ENCODE measurements at places on chromosomes 2 and 18.

DNA sequence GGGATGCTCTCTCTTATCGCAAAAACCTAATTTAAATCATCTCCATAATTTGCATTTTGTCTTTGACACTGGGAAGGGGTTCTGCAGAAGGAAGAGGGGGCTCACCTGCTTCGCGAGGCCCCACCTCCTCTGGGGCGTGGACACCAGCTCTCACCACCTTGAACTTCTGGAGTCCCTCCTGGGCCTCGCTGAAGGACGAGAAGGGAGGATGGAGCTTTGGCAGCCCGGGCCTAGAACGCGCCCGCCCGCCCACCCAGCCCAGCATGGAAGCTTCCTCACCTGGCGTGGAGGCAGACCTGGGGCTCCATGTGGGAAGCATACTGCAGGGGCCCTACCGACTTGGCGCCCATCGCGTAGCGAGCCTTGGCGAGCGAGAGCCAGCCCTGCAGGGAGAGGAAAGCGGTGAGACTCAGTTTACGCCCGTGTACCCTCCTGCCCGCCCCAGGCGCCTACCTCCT lies 1.1 kb upstream of the IMP4 start:
- DNase-seq: no peak

DNA sequence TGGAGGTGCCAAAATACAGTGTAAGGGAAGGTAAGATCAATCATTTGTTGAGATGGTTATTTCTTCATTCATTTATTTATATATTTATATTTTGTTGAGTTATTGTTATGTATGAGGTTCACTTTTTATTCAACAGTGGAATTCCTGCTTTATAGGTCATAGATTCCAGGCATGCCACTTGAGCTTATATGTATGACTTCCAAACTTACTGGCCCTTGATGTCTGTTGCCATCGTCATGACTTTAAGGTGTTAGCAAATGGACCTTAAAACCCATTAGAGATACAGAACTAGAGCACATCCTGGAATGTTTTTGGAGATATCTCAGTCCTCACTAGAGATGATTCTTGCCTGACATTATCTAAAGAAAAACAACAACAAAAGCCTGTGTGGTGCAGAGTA lies 25.9 kb downstream of the CCDC85A start:
- DNase-seq: no peak

- DNase-seq: no peak
These were observed 142.7 kb downstream of the HRH4 start for GRCh38 chr18:24603151-24603550.

DNA sequence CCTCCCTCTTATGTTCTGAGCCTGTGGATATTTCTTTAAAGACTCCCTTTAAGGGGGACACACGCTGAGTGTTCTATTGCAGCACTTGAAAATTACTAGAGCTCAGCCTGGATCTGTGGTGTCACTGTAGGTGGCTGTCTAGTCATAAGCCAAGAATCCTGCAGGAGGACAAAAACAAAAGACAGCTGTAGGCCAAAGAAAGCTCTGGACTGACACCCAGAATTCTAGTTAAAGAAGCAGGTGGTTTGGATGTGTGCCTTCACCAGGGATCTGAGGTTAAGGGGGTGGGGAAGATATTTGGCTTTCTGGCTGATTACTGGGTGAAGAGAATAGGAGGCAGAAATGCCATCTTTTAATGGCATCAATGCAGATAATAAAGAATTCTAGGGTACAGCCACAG lies 842.5 kb upstream of the NXPH2 start:
- DNase-seq: no peak

- no peak for DNase-seq
These were observed 10.9 kb downstream of the ID2 start for GRCh38 chr2:8692783-8693156.

DNA sequence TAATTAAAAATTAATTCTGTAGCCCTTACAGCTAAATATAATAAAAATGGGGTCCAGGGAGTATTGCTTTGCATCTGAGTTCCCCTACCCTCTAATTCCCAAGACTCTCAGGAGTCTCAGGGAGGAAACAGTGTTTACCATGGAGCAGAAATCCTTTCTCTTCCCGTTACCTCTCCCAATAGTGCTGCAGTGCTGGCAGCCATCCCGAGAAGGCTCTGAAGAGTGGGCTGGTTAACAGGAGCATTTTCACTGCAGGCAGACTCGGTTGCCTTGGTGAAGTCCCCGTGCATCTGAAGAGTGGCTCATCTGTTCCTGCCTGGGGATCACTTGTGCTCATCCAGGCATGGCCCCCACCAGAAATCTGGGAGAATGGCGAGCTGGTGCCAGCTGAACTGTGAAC lies 41.8 kb upstream of the TMEM178A start:
- DNase-seq: no peak

DNA sequence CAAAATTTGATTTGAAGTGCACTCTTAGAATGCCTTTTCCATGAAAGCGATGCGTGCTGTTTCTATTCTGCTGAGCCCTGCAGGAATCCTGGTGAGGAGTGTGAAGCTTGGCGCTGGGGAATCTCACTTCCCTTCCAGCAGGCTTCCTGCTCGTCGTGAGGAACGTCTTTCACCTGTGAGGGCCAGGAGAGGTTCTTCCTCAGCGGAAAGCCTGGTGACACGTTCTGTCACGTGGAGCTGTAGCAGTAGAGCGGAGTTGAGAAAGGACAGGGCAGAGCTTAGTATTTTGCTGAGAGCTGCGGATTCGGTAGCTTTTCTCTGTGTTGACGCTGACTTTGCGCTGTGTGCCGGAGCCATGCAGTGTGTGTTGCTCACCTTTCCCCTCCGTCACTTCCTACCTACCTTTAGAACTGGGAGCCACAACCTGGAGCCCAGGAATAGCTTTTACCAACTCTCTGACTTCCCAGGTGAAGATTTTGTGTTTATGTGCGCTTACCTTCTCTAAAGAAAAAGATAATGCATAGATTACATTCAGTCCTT lies 294.8 kb downstream of the PTGR3 start:
- no peak for DNase-seq

- DNase-seq: no peak
These were observed 165.5 kb upstream of the ACVR2A start for GRCh38 chr2:147679191-147679954.

DNA sequence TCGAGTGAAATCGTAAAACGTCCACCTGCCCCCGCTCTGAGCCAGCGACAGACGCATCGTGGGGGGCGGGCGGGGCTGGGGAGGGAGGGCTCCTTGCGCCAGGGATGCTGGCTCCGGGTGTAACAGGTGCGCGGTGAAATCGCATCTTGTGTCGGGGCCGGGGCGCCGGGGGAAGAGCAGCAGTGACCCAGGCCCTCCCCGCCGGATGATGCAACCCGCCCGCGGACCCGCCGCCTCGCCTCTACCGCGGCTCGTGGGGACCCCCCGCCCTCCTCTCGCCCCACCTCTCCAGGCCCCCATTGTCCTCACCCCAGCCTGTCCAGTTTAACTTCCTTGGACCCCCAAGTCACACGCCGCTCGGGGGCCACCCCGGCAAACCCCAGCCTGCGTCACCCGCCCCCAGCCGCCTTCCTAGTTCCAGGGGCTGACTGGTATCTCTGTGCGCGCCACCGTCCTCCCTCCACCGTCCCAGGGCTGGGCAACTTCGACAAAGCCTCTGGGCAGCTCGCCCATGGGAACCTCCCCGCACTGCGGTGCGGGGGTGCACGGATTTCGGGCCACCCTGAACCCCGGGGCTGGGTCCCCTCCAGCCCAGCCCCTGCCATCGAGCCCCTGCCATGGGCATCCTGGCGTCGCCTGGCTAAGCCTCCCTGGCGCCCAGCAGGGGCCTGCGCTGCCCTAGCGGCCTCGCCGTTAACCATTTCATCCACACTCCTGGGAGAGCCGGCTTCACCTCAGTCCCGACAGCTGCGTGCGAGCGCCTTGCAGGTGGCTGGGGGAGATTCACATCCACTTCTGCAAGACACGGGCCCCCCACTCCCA lies 799 bp upstream of the KIF1A start:
- DNase-seq: no peak

- no peak for DNase-seq
These were observed at the start of gene FRZB for GRCh38 chr2:182866461-182867406. FRZB (minus strand) TSS chr2:182866637; CDS start chr2:182866552, 85 bp downstream.

GRCh38 chr2:38301969-38302702 lies 74.9 kb downstream of the ATL2 start:
- DNase-seq: peak; percentile 7

DNA sequence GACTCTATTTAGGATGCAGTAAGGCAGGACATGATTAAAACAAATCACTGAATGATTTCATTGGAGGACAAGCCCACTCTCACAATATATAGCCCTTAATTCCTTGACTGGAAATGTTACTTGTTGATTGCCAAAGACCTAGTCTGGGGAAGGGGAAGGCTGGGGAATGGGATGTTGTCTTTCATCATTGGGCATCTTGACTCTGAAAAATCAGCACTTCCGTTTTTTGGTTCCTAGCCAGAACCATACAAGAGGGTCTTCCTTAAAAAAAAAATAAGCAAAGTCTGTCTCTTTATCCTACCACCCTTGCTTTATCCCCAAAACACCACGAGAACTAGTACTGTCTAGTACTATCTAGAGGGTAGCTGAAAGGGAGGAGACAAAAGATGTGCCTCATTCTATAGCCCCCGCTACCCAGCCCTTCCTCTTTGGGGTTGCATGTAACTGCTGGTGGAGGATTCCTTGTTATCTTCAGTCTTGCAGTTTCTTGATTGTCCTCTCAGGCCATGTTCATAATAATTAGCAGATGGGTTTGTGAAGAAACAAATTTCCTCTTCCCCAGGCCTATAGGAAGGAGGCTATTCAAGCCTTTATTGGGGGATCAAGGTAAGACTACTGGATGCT lies 55.8 kb downstream of the NEMP2 start:
- no peak for DNase-seq

DNA sequence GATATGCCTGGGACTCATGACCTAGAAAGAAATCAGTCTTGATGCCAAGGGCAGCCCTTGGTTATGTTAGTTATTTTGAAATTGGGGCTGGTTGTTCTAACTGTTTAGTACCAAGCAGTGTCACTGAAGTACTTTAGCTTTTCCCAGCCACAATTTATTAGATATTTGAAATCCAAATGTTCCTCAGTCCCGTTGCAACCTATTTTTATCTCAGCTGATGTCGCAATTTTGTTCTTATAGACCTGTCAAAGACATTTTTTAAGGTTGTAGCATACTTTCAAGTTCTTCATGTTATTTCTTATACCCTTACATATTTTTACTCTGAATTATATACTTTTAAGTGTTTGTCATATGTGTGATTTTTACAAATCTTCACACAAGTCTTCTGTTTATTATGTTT lies 100.1 kb downstream of the LRP1B start:
- DNase-seq: no peak

- DNase-seq: no peak
These were observed 9.4 kb downstream of the SUCLG1 start for GRCh38 chr2:84449711-84450110.

DNA sequence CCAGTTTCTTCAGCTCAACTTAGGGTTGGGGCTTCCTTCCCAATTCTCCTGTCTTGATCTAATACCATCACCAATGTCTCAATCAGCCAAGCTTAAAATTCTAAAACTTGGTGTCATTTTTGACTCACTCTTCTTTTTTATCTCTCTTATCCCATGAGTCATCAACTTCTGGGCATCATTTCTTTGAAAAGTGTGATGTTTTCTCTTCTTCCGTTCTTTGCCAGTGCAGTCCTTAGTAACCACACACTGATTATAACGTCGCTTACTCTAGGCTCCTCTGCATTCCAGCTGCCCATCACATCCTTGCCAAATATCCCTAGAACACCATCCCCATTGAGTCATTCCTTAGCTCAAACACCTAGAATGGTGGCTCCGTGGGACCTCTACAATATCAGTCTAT lies 27.4 kb upstream of the MRO start:
- peak; percentile 18 for DNase-seq

DNA sequence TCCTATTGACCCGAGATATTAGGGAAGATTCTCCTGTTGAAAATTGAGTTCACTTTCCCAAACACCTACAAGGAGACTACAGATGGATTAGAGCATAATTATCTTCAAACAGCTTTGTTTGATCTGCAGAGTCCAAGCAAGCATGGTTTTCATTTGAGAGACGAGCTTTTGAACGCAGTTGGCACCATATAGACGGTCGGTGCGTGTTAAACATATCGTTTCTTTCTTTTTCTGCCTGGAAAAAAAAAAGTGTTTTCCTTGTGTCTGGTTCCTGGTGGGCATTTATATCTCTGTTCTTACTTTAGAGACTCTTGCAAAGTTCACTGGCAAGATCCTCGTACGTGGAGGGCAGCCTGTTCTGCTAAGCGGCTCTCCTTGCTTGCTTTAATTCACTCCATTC lies 248.9 kb downstream of the TMEM182 start:
- no peak for DNase-seq

- no peak for DNase-seq
These were observed 18.6 kb upstream of the NCL start for GRCh38 chr2:231482806-231483391.

GRCh38 chr2:11899264-11899818 lies 152.9 kb downstream of the LPIN1 start:
- DNase-seq: peak; percentile 59

DNA sequence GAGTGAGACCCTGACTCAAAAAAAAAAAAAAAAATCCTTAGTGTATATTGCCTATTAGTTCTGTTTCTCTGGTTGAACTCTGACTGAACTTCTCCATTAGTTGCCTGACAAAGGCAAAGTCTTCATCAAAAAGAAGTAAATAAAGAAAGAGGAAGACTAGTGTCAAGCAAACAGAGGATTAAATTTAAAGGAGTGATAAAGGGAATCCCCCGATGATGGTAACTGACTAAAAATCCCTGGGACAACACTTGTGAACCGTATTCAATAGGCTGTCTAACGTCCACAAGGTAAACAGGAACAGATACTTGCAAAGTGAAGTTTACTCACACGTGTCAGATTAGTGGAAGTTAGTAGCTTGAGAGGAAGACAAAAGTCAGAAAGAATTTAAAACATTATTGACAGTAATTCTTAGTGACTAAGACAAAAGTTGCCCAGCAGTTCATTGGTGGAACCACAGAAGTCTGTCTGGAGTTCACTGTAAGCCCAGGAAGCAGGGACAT lies 26.2 kb upstream of the SPOPL start:
- DNase-seq: no peak

Data from RKO (cell line).